ENCODE measurements at places on chromosomes 7 and 10.

DNA sequence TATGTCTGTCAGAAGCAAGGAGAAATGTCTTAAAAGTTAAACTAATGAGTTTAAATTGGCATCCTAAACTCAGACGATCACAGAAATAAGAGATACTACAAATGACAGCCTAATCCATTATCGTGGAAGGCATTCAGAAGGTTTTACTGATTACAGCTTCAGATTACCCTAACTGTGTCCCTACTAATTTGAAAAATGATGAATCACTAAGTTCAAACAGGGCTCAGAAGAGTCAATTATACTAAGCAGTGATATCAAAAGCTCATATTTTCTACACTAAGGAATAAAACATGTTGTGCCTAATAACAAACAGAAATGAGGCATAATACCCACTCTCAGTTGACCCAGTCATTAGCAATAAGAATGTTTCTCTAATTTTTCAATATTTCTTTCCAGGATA is 152.0 kb upstream of the NRBF2 start:
- DNase-seq, result no peak

GRCh38 chr7:128091106-128091505 is 59.9 kb upstream of the LRRC4 start:
- no peak for DNase-seq

GRCh38 chr7:33388332-33388731 is 259.0 kb downstream of the BBS9 start:
- DNase-seq, result no peak

GRCh38 chr10:92187101-92187500 is 103.8 kb downstream of the CPEB3 start:
- no peak for DNase-seq

DNA sequence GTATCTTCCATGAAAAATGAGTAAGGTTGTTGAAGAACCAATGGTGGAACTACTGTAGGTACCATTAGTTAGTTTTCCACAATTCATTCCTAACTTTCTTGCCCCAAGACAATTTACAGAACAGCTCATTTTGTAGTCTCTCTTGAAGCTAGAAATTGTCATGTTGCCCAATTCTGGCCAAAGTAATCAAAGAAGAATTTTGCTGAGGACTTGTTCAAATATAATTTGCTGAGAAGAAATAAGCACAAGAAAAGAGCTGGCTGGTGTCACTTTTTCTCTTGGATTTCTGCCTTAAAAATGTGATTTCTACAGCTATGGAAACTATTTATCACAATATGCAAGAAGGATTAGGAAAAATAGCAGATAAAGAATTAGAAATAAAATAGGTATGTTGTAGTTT is 199.2 kb upstream of the SEMA3A start:
- no peak for DNase-seq

DNA sequence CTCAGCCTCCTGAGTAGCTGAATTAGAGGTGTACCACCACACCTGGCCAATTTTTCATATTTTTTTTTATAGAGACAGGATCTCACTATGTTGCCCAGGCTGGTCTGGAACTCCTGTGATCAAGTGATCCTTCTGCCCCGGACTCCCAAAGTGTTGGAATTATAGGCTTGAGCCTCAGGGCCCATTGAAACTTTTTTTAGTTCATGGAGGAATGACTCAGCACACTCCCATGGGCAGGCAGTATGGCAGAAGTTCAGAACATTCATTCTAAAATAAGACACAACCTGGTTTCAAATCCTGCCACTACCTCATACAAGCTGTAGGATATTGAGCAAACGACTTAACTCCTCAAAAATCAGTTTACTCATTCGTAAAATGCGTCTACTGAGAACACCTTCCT is 320.4 kb upstream of the SP8 start:
- DNase-seq, result no peak

DNA sequence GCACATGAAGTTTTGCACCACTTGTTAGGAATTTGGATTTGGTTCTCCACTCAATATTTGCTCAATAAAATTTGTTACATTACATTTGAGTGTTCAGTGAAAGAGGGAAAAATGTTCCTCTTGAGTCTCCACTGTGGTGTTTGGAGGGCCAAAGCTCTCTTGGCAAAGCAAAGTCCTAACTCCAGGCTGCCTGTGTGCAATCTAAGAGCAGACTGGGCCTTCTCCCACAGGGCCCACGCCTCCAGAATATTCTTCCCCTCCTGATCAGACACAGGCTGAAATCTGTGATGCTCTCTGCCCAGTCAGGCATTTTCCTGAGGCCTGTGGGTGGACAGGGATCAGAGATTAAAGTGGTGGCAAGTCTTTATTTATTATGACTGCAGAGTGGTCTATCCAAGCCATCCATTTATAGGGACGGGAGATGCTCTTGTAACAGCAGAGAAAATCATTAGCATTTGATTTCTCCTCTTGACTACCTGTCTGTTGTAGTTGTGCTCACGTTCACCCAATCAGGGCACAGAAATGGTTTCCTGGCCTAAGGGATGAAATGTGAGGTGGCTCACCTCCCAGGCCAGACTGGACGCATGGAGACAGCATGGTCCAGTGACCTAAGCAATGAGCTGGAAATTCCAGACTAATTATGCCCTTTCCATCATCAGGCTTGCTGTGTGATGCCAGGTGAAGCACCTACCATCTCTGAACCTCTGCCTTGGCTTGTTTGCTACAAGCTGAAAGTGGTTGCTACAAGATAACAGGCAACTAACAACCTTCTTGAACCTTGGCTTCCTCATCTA is 147.1 kb upstream of the NRBF2 start:
- no peak for DNase-seq

DNA sequence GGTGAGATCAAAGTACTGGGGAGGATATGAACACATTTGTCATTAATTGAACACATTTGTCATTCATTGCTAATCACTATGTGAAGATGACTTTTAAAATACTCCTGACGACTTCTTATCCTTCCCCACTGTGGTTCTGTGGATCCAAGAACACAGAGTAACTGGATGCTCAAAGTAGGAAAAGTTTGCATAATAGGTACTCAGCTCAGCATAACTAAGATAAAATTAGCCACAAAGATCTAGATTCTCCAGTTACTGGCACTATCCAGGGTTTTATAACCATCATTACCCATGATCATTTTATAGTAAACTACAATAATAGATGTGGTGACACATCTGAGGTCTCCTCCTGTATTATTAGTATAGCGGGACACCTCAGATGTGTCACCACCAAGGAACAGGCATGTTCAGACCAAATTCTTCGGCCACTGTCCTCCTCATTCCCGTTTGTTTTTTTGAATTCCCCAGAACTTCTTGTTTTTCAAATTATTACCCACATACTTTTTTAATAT is 163.6 kb upstream of the LRRTM3 start:
- DNase-seq, result no peak

DNA sequence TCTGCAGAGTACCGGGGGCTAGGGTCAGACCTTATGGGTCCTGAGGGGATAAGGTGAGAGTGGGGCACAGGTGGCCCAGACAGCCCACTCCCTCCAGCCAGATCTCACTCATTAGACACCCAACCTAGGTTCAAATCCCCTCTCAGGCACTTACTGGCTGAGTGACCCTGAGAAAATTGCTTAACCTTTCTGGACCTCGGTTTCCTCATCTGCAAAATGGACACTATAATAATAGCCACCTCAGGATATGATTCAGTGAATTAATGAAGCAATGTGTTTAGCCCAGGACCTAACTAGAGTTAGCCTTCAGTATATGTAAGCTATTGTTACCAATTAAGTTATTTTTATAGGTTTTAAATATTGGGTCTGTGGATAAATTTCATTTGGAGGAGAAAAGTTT is 122.6 kb downstream of the RGS10 start:
- DNase-seq, result no peak

- DNase-seq, result no peak
Observed at GRCh38 chr10:23742807-23743206, 303.9 kb downstream of the OTUD1 start.

GRCh38 chr10:421170-421569 is 268.3 kb downstream of the DIP2C start:
- DNase-seq, result no peak

GRCh38 chr7:116553168-116553964 is 28.5 kb downstream of the CAV1 start:
- no peak for DNase-seq

- DNase-seq, result no peak
Observed at GRCh38 chr10:103828587-103829197, 26.7 kb downstream of the SH3PXD2A start.
